ENCODE measurements at places on chromosomes 6 and 20. TPM values are rescaled to one million over a fixed set of nuclear protein-coding genes. Genes with fewer than 3 reads are reported as not detected.

GRCh38 chr20:35767683-35768481 is 3.9 kb upstream of the PHF20 start:
- DNase-seq = peak; percentile 87

Gene DLGAP4
- 19.9 TPM for total RNA-seq

Gene ACAT2
- 84.4 TPM for total RNA-seq

Gene DLK2
- not detected for total RNA-seq

GRCh38 chr6:67541586-67541985 is 1093.5 kb upstream of the ADGRB3 start:
- DNase-seq = no peak

DNA sequence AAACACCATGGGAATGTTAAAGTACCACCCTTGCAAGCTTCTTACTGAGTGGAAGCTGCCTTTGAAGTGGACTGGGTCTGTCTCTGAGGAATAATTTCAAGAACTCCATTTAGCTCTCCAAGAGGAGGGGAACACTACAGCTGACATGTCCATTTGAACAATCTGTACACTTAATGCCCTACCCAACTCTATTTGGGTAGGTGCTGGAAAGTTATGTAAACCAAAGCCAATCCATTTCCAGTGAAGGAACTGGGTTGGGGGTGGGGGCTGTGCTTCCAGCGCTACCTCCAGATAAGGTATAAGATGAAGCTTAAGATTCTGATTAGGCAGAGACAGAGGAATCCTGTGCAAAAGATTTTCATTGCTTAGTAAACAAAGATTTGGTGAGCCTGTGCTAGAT is 122.0 kb downstream of the TCP11 start:
- no peak for DNase-seq

DNA sequence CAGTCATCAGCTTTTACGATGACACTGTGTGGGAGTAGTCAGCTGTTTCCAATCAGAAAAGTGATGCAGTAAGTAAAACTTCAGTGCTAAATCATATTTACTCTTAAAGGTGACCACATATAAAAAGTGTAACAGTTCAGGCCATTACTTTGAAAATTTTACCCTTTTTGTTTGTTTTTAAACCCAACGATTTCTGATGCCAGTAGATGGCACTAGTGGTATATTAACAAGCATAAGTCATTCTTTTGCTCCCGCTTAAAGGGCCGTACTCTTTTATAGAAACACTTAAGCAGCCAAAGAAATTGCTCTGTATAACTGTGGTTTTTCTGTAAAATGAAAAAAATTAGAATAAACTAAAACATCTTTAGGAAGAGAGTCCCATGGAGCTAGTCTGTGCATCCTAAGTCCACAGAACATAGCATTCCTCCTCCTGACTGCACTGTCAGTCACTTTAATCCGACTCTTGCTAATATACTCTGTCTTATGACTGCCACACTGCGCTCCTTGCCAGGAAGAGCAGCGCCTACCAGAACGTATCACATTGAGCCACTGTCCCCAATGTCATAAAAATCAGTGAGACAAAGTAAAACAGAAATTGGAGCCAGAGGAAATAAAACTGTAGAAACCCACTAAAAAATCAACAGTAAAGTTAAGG is 25.0 kb downstream of the HEBP2 start:
- peak; percentile 34 for DNase-seq

DNA sequence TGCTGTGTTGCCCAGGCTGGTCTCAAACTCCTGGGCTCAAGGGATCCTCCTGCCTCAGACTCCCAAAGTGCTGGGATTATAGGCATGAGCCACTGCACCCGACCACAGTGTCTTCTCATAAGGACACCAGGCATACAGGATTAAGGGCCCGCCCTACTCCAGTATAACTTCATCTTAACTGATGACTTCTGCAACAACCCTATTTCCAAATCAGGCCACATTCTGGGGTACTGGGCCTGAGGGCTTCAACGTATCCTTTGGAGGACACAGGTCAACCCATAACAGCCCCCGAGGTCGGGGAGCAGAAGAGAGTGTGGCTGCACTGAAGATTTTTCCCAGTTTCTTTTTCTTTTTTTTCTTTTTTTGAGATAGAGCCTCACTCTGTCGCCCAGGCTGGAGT is 39.7 kb downstream of the SUN5 start:
- no peak for DNase-seq

GRCh38 chr20:32466739-32467505 is 108.8 kb downstream of the ASXL1 start:
- DNase-seq = no peak

Gene TBX18
- total RNA-seq = not detected

Gene HDGFL1
- total RNA-seq = not detected
